Stimulated activated CD8-positive, alpha-beta memory T cell treated with anti-CD3 and anti-CD28 coated beads, Interleukin-12 subunit alpha, Interleukin-12 subunit beta, amount 100 ng/mL, for 4 hours (primary cell): ENCODE measurements at places on chromosomes 12 and 14.

GRCh38 chr12:54294152-54294952, 6.5 kb downstream of the NFE2 start:
- no peak for DNase-seq

GRCh38 chr12:98388126-98388525, 127.3 kb upstream of the TMPO start:
- no peak for DNase-seq

DNA sequence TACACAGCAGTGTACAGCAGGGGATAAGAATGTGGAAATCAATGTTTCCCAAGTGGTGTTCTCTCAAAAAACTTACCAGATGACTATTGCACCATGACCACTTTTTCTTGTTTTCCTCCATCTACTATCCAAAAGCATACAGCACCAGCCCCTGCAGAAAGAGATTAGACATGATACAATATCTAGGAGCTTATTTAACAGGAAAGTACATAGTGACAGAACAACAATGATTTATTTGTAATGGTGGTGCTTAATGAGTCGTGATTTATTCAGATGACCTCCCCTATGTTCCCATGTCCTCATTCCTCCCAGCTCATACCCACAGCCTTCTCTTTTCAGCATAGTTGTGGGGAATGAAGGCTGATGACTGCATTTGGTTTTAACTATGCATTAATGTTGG, 413.6 kb downstream of the BTG1 start:
- DNase-seq, result no peak

DNA sequence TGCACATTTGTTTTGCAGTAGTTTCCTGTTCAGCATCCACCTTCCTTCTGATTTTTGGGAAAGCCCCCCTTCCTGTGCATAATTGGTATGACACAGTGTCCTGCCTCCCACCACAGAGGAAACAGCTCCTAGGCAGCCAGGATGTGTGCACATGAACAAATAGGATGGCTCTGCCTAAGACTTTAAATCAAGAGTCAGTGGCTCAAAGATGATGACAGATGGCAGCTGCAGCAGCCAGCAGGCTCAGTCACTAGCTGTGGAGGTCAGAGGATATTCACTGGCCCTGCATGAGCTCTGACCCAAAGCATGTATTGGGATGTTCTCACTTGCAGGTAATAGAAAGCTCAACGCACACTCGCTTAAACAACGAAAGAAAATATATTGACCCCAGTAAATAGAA, 90.3 kb downstream of the KCNK10 start:
- DNase-seq, result no peak

DNA sequence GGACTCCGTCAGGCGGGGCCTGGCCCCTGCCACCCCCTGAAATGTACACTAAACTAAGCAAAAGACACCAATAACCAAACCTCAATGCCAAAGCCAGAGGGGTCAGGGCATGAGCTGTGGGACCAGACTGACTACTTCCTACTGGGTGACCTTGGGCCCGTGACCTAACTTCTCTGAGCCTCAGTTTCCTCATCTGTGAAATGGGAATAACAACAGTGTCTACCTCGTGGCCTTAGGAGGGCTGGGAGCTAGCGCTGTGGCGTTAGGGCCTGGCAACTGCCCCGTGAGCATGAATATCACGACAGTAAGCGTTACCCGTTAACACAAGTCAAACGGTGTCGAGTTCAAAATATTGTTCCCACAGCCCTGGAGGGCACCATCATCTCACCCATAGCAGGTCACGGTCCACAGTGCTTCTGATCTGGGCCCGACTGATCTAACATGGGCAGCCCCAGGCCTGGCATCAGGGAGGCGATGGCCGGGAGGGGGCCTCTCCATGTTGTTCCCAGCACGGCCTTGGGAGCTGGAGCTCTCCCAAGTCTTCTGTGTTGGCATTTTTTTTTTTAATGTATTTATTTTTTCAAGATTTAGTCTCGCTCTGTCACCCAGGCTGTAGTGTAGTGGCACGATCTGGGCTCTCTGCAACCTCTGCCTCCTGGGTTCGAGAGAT, 52.2 kb downstream of the TESC start:
- DNase-seq, result no peak
